ENCODE measurements at places on chromosomes 7 and 10.

DNA sequence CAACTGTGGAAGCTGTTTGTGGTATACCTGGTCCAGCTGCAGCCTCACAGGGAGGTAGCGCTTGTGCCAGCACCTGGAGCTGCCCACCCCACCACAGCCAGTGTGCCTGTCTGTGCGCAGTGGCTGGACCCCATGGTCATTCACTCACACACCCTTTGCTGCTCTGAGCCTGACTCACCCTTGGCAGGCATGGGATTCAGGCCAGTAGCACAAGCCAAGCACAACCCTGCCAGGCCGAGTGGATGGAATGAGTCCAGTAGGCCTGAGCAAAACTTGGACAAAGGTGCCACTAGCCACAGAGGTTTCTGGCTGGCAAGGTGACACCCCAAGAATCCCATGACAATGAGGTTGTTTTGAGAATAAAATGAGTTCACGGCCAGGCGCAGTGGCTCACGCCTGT lies 19.0 kb downstream of the RBM48 start:
- DNase-seq = peak; percentile 6

GRCh38 chr7:37853468-37853867 lies 5.1 kb downstream of the NME8 start:
- peak; percentile 4 for DNase-seq

DNA sequence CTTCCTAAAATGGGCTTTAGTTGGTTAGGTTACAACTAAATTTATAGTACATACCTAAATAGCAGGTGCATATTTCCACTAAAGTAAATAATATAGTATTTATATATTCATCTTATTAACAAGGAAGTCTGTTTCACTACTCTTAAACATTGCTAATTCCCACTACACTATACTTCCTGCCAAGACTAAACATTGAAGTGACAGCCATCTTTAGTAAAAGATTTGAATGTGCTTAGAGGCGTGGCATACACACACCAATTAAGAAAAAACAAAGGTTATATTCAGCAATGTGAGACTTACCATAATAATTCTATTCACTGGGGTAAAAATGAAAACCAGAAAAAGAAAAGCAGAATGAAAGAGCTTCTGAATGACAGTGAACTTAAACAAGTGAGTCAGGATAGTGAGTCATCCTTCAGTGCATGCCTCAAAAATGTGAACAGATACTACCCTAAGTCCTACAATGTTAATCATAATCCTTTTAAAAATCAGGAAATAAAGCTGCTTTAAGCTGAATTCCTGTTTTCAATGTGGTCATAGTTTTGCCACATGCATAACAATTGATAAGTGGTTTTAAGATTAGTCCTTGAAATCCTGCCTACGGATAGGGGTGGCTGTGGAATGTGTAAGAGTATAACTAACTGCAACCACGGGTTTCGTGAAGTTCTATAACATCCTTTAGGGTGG lies 59.4 kb downstream of the USP6NL start:
- DNase-seq = peak; percentile 93

- peak; percentile 92 for DNase-seq
Measured at GRCh38 chr7:143936087-143937009, 1.3 kb downstream of the OR2F2 start.

- DNase-seq = no peak
Measured at GRCh38 chr7:16935341-16935735, 53.6 kb upstream of the AGR3 start.

- DNase-seq = no peak
Measured at GRCh38 chr7:51114501-51114900, 202.1 kb downstream of the COBL start.

- no peak for DNase-seq
Measured at GRCh38 chr7:38142736-38143135, 35.3 kb upstream of the STARD3NL start.

GRCh38 chr7:120942861-120943260 lies 7.7 kb upstream of the ING3 start:
- DNase-seq = no peak

DNA sequence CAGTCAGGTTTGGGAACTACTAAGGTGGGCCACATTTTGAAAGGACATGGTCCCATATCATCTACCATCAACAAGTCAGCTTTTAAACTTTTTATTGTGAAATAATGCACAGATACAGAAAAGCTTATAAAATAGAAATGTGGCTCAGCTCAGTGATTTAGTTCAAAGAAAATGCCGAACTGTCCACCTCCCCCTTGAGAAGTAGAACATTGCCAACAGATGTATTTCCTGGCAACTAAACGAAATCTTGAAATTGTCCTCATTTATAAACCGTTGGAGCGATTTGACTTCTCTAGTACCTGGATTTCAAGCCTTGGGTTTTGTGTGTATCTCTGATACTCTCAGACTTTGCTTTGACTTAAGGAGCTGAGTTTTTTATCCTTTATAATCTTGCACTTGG lies 32.7 kb upstream of the SMNDC1 start:
- no peak for DNase-seq

DNA sequence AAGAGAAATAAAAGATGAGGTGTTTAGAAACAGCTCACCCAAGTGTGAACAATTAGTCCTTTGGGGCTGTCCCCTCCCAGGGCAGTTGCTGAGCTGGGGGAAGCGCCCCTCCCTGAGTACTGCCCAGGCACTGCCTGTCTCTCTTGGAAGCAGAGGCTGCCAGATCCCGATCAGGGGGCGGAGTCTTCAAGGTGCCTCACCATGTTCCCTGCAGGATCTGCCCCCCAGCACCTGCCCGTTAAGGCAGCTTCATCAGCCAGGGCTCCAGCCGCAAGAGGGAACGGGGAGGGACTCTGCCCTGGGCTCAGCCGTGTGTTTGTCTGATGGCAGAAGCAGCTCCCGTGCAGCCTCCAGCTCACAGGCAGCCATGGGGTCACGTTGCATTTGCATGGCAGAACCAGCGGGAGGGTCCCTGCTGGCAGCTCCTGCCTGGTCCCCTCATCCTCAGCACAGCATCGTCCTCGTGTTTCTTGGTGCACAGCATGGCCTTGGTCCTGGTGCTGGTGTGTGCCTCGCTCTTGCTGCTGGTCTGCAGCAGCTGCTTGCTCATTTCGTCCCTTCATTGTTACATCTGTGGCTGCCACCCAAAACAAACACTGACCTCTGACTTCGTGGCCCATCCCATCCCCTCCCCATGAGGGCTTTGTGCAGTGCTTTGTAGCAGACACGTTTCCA lies 10.7 kb upstream of the DPYSL4 start:
- DNase-seq = peak; percentile 43

- no peak for DNase-seq
Measured at GRCh38 chr7:41692251-41692650, 10.6 kb downstream of the INHBA start.

DNA sequence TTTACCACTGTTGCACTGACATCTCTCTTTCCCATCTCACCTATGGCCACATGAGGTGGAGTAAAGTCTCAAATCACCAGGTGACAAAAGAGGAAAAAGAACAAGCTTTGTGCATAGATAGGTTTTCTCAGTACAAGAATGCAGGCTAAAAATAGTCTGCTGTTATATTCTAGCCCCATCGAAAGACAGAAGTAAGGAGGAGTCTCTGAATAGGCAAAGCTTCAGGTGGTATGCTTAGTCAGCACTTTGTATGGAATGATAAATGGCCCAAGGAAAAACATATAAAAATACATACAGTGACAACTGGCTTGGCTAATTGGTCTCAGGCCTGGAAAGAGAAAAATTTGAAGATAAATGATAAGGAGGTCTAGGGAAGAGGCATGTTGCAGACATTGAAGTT lies 39.6 kb upstream of the KCND2 start:
- no peak for DNase-seq

DNA sequence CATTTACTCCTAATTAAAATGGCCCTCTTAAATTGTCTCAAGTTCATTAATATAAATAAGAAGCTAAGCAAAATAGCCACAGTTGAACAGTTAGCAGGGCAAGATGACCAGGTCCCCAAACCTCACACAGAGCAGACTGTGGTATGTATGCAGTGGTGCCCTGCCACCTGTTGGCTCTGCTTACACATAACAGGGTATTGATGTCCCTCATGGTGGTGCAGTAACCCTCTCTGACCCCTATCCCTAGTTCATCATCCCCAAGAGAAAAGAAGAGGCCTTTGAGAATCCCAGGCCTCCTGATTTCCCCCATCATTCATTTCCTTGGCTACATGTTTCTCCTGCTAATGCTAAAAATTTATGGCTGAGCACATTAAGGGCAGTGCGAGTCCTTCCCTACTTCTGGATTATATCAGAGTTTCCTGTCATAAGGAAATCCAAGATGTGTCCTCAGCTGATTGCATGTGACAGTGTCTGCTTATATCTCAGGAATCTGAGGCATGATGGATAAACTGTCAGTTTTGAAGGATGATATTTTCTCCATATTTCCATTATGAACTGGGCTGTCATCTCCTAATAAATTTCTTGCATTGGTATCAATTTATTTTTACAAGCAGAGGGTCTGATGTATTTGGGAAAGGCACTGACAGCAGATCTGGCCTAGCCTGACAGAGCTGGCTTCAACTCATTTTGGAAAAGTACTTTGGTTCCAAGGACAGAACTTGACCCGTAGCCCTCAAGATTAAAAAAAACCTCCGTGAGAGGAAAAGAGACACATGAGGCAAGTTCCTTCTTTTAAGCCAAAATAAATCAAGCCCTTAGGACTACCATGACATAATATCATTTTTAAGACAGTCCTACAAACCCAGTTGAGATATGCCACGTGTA lies 880.6 kb downstream of the LRMDA start:
- peak; percentile 24 for DNase-seq

- no peak for DNase-seq
Measured at GRCh38 chr7:85471740-85472139, 284.9 kb upstream of the SEMA3D start.

- DNase-seq = no peak
Measured at GRCh38 chr7:112225006-112225405, 18.5 kb downstream of the ZNF277 start.

GRCh38 chr10:78950656-78951587 lies 117.8 kb upstream of the ZMIZ1 start:
- DNase-seq = no peak

DNA sequence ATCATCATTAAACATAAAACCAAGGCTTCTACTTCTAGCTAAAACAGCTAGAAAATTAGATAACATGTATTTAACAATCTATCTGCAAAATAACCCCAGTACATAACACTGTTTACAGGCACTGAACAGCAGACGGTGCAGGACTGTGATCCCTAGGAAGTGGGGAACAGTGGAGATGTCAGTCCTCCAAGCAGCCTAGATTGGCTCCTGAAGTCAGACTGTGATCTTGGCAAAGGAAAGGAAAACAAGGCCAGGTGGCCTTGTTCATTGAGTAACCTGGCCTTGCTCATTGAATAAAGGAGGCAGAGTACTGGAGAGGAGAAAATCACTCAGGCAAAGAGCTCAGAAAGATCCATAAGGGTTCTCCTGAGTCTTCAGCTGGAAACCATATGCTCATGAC lies 77.7 kb upstream of the DIP2C start:
- no peak for DNase-seq

GRCh38 chr7:130142654-130143333 lies 62.4 kb downstream of the TMEM209 start:
- DNase-seq = no peak

DNA sequence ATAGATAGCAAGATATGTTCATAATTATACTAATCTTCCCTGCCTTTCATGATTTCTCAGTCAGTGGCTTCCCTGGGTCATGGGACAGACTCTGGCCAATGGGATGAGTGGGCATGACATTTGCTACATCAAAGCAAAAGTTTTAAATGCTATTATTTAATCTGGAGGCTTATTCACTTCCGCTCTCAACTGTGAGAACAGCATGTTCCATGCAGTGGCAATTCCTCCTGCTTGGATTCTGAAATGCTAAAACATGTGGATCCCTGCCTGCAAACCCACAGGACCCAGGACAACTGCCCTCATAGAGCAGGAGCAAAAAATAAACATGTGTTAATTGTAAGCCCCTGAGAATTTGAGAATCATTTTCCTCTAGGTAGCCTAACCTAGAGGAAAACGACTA lies 1412.4 kb upstream of the CELF2 start:
- DNase-seq = peak; percentile 8

DNA sequence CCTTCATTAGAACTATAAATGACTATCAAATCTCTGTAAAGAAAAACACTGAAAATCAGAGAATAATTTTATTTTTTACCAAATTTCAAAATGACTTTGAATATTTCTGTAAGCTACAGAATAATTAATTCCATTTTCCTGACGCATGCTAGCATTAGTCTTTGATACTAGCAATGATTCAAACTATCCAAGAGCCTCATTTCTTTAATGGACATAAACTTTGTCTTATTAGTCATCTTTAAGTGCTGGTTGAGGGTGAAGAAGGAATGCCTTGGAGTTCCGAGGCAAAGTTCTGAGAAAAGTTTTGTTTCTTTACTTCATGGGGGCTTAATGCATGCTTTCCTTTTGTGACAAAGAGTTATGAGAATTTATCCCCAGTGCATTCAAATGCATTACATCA lies 137.3 kb downstream of the AGMO start:
- DNase-seq = peak; percentile 46

DNA sequence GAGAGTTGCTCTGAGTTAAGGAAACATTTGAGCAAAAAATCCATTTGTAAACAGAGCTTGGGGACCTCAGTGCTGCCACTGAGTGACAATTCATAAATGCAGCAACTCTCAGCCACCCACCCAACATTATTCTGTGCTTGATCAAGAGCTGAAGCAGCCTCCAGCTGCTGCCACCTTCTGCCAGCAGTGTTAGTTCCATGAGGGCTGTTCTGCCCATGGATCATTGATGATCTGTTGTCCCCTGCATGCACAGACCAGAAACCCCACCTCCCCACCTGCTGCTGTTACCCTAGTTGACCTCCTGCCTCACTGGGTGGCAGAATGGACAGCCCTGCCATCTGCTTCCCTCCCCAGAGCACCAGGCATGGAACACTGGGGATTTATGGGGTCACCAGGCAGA lies 305.4 kb downstream of the KCNMA1 start:
- DNase-seq = no peak

DNA sequence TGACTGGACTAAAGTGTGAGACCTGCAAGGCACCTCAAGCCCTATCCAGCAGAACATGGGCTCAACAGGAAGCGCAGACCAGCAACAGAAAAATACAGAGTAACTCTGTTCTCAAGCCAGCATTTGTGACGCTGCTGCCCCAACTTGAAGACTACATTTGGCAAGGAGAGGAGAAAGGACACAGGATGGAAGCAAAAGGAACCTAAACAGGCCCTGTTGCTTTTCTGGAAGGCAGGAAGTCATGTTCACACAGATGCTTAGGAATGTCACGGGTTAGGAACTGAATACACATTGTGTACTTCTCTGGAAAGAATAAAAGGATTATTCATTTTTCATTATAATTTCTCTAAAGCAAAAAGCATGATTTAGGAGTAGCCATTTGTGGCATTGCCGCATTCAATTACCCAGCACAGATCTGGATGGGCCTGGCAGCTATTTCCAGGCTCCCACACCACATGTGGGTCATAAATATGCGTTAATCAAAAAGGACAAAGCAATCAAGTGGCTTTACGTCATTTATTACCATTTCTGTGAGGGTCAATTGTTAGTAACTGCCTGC lies 19.8 kb upstream of the TOMM7 start:
- peak; percentile 11 for DNase-seq
